ENCODE measurements at places on chromosomes 4 and X.

- no peak for DNase-seq
Observed at GRCh38 chr4:177638871-177639270, 196.6 kb upstream of the AGA start.

GRCh38 chr4:71545168-71545567, 206.3 kb downstream of the SLC4A4 start:
- no peak for DNase-seq

GRCh38 chr4:108972613-108973283, 209.9 kb upstream of the ETNPPL start:
- DNase-seq: no peak

- no peak for DNase-seq
Observed at GRCh38 chrX:19986531-19986930, 4.3 kb downstream of the BCLAF3 start.

- DNase-seq: peak; percentile 16
Observed at GRCh38 chrX:43940816-43941474, 32.2 kb downstream of the NDP start.

DNA sequence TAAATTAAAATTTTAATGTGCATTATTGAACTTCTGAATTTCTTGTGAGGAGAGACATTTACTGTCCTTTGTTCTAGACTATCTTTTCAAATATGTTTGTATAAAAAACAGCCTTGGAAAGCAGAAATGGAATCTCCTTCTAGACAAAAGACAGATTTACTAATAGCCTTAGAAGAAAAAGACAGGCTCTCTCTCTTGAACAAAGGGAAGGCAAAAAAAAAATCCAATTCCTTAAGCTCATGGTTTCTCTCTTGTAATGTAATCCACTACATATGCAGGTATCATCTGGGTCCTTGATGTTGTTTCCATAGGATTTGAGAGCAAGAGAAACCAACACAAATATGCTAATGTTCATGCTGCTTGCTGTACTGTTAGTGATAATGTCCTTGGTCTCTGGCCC, 106.0 kb downstream of the TBCK start:
- DNase-seq: no peak

DNA sequence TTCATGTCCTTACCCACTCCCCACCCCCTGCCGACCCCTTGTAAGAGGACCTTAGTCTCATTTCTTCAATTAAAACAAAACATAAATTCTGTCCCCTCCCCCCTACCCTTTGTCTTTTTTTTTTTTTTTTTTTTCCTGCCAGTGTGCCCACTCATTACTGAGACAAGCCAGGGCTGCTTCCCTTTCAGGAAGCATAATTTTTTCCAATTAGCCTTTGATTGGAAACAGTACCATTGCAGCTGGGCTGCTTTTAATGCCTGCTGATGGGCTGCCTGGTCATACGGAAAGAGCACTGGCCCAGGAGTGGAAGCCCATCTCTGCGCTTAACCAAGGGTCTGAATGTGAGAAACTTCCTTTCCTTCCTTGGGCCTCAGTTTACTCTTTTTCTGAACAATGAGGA, 18.6 kb upstream of the CAPN6 start:
- no peak for DNase-seq

DNA sequence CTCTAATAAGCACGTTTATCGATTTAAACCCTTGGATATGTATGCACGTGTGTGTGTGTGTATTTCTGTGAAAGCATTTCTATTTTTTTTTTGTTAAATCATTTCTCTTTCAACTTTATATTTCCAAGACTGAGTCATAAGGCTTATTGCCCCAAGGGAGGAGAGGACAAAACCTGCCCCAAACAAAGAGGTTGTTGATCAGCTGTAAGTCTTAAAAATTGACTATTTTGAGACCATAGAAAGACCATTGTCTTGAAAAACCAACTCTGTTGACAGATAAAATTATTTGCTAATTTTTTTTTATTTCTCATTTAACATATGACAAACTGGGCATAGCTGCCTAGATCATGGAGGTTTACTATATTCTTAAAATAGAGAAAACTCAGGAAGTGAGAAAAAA, 222.4 kb downstream of the FMR1NB start:
- DNase-seq: no peak

DNA sequence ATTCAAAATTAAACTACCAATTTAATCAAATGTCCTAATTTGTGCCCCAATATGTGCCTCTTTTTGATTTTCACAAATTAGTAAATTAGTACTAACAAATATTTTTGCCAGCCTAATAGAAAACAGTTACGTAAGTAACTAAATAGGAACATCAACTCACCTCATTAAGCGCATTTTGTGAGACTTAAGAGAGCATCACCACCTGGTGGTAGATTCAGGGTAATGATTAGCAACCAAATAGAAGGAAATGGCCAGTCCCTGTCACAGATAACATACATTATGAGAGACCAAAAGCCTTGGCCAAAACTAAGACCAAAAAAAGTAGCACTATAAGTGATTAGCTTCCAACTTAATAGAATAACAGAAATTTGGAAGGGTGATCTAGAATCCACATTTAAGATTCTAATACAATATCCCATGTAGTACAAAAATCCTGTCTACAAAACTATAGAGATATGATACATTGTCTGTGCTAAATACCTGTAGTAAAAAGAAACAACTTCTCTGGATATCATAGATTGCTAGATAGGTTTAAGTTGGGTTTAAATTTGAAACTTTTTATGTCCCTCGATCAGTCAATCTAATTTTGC, 46.7 kb downstream of the C4orf46 start:
- DNase-seq: peak; percentile 60

- DNase-seq: peak; percentile 12
Observed at GRCh38 chr4:144582975-144583374, 63.0 kb upstream of the HHIP start.

DNA sequence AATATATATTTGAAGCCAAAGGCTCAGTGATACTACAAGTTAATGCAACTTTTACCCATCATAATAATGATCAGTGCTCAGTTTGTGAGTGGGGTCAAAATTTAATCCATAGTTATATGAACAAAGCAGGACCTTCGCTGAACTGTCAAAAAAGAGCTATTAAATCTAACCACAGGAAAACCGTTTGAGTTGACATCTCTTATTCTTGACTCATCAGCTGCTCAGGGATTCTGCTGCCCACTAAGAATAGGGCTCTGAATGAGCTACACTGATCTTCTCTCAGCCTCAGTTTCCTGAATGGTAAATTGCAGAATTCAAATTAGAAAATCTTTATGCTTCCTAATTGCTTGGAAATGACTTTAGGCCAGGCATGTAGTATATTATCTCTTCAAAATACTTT, 44.9 kb upstream of the NAP1L5 start:
- no peak for DNase-seq

DNA sequence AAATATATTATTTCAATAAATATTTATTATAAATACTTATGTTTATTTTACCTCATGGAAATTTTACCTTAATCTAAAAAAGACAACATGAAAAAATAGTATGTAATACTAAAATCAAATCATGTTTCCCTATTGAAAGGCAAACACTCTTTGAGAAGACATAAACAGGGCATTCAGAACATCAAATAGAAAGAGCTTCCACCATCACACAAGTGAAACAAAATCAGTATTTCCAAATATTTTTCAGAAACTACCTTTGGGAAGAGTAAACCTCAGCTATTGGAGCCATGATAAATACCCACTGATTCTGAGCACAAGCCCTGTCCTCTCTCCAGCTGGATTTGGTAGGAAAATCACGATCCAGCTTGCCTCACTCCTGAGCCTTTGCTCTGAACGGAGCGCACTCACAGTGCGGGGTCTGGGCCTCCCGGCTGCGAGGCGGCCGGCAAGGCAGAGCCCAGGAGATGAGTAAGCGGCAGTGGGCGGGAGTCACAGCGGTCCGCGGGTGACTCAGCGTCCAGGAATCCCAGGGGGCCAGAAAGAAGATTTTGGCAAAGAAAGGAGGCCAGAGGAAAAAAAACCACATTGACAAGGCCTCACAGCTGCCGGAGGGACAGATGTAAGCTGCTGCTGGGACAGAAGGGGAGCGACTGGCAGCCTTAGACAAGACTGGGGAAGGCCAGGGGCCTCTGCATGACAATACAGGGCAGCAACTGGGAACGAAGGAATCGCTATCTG, 14.7 kb upstream of the ANXA5 start:
- DNase-seq: peak; percentile 92

GRCh38 chr4:70110917-70111316, 43.1 kb upstream of the PRR27 start:
- DNase-seq: no peak

DNA sequence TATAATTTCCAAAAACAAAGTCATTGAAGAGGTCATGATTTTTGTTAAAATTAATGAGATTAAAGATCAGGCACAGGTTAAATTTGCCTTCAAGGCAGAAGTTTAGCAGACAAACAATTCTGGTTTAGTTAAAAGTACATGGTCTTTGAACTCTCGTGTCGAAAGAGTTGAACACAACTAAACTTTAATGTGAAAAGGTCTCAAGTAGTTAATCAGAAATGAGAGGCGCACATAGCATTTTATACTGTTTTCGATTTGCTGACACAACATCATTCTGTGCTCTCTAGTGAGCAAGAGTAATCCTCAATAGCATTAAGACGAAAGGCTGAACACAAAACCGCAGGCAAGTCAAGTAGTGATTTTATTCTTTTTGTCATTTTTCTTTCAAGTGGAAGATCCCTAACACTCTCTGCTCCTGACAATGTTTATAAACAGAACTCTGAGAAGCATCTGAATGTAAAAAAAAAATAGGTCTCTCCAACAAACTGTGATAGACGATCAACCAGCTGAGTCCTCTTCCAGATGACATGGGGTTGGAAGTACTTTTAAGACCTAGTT, 49.8 kb downstream of the SH3RF1 start:
- DNase-seq: no peak

GRCh38 chr4:102620697-102621497, 119.7 kb downstream of the NFKB1 start:
- DNase-seq: peak; percentile 76

- no peak for DNase-seq
Observed at GRCh38 chr4:84481860-84482245, 17.2 kb downstream of the NKX6-1 start.

GRCh38 chr4:130238121-130238520, 1142.2 kb downstream of the C4orf33 start:
- no peak for DNase-seq

DNA sequence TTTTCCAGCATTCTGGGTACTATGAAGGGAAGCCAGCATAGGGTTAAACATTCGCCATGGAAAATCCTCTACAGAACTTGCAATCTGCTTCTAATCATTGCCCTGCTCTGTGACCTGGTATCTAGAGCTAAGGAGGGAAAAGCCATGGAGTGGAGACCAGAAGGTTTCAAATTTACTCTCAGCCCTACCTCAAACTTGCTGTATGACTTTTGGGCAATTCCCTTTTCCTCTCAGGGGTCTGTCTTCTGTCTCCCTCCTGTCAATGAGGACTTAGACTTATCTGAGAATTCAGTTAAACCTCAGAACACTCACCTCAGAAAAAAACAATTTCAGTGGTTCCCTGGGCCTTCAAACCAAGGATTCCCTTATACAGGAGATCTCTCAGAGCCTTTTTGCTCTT, 29.1 kb downstream of the ARHGEF9 start:
- no peak for DNase-seq

- DNase-seq: no peak
Observed at GRCh38 chrX:110248578-110248977, 69.3 kb downstream of the AMMECR1 start.

DNA sequence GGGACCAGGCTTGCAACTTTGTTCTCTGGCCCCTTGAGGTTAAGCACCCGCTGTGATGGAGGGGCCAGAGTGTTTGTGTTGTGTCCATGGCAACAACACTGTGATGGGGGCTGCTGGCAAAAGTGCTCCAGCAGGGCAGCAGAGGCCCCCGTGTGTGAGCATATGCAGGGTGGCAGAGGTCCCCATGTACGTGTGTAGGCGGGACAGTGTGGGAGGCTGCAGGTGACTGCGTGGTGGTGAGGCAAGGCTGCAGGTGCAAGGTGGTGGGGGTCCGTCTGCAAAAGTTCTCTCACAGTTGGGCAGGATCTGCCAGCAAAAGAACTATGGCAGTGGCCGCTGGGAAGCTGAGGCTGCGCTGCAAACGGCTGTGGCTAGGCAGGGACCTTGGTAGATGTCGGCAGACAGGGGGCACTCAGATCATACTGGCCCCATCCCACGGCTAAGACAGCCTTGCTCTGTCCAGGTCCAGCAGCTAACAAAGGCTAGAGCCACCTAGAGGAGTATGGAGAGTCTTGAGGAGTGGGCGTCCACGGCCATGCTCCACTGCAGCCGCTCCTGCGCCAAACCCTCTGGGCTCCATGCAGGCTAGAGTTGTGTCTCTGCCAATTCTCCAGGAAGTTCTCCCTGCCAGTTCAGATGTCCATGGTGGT, 46.8 kb upstream of the PASD1 start:
- no peak for DNase-seq

- no peak for DNase-seq
Observed at GRCh38 chr4:12911750-12912358, 572.3 kb downstream of the RAB28 start.

DNA sequence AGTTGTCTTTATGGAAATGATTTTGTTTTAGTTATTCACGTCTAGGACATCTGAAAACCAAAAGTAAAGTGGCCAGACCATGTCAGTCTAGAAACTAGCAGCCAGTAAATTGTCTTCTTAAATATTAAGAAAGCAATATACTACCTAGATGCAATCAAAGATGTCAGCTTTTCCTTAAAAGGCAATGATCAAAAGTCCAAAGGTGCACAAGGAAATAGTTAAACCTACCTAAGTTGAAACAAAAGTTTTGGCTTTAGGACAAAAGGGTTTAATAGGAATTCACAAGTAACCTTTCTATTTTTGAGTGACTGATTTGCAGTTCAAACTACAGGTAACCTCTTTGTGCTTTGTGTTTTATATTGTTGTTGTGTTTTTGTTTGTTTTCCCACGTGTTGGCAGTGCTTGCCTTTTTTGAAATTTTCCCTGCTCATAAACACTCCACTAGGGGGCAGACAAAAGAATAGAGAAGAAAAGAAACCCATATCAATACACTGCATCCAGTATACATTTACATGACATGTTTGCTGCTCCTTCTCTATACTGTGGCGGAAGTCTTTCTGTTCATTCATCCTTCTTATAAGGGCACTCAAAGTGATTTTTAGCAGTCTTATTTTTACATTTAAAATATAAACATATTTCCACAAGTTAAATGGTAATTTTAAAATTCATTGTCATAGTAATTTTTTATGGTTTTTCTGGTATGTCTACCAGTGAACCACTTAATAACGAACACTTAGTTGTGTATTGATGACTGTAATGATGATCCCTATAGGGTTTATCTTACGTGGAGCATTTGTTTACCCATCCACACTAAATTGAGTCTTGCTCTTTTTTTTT, 62.7 kb downstream of the GAB1 start:
- peak; percentile 40 for DNase-seq

DNA sequence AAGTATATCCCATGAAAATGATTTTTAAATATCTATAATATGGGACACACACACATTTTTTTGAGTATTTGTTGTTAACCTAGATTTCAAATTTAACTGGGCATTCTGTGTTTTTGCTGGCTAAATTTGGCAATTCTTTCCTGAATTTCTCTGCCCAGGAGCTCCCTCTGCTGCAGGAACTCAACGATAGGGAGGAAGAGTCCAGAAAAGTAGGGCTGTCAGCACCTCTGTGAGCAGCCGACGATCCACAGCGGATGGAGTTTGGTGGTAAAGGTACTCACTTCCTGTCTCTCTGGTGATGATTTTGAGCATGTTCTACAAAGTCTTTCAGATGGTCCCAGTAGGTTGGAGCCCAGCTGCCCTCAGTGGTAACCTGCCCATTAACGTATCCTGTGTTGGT, 23.1 kb upstream of the TMEM184C start:
- no peak for DNase-seq

All from hepatocyte (in vitro differentiated cells).